ENCODE measurements at places on chromosomes 7 and 10.

GRCh38 chr10:3528823-3529403 is 256.1 kb downstream of the KLF6 start:
- DNase-seq: no peak

- no peak for DNase-seq
These were observed 12.5 kb downstream of the NPS start for GRCh38 chr10:127561647-127562046.

DNA sequence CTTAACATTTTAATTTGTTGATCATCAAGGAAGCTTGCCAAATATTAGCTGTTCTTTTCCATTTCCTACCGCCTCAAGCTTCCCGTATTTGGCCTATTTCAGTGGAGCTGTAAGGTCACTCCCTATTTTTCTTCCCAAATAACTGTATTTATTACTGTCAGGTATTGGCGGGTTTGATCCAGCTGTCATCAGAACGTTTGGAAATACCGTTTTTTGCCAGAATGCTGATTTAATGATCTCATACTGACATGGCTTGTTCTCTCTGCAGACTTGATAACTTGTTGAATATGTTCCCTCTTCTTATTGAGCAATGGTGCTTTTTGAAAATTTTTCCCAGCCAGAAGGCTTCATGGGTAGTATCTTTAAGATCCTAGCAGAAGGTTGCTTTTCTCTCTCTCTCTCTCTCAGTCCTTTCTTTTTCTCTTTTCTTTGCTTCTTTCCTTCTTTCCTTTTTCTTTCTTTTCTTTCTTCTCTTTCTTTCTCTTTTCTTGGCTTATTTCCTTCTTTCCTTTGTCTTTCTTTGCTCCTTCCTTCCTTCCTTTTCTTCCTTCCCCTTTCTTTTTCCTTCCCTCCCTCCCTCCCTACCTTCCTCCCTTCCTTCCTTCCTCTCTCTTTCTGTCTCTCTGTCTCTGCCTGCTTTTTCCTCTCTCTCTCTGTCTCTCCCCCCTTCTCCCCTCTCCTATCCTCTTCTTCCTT is 42.1 kb downstream of the CUX1 start:
- DNase-seq: no peak

DNA sequence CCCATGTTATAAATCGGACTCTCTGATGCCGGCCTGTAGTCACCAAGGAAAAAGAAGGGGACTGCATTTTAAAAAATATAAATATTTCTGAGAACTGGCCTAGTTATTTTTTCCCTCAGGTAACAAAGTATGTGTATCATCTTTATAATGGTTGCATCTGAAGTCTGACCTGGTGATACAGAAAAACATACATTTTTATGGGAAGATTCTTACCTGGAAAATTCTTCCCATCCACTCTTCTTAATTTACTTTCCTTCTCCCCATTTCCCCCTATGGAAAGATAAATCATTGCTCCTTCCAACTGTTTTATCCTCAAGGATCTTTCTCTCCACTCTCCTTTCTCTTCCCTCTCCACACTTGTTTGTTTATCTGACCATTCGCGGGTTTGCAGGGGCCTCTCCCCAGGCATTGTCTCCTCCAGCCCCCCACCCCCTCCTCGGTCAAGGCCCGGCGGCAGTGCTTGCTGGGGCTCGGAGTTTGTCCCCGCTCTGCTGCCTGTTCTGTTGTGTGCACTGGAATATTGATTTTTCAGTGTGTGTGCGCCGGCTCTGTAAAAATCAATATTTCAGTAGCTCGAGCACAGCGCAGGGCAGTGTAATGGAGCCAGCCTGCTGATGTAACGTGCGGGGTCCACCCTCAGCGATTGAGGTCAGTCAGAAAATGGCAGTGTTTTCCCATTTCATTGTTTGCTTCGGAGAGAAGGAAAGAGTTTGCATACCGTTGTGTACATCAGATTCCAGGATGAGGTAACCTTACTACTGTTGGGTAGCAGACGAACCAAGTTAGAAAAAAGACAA is 199.5 kb upstream of the NFE2L3 start:
- DNase-seq: no peak

GRCh38 chr10:68813559-68813958 is 13.8 kb upstream of the STOX1 start:
- no peak for DNase-seq

GRCh38 chr7:92715963-92716362 is 120.4 kb downstream of the CDK6 start:
- no peak for DNase-seq

All from AG04450 (cell line).